ENCODE measurements at places on chromosomes 6 and 20. TPM values are rescaled to one million over a fixed set of nuclear protein-coding genes. Genes with fewer than 3 reads are reported as not detected.

DNA sequence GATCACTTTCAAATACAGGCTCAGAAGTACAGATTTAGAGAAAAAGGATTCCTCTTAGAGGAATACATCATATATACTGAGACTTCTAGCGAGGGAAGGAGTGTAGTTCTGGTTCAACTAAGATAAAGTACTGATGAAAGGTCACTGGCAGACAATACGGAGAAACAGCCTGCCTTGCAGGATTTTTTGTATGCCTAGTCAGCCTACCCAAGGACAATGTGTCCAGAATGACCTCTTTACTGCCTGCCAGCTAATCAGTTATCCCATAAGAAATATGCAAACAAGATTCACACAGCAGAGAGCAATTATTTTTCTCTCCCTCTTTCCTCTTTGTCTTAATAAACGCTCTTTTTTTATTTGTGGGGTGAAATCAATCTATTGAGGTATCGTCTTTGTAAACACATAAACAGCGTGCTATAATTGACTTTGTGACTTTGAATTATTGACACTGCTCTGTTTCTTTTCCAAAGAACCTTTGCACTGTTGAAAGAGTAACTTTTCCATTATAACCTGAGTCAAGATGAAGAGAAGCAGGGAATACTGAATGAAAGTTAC is 1.4 kb upstream of the TSPYL4 start:
- peak; percentile 75 for DNase-seq

- DNase-seq, result no peak
Observed at GRCh38 chr6:126127659-126128058, 141.3 kb downstream of the TRMT11 start.

GRCh38 chr20:21801193-21801592 is 95.7 kb downstream of the PAX1 start:
- DNase-seq, result no peak

Gene GLP1R
- total RNA-seq, result not detected

DNA sequence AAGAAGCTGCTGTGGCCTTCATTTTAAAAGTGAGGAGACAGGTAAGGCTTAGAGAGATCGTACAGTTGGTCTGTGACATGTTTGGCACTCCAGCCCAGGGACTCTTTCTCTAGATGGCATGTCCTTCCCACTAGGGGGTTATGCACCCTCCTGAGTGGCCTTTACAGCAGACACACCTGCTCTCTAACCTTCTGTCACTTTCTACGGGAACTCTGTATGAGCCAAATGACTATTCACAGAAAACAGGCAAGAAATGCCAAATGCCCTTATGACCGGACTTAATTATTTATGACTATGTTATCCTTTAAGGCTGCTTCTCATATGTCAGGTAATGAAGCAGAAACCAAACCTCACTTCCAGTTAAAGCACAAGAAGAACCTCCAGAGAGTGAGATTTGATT is 91.2 kb downstream of the MAP3K5 start:
- DNase-seq, result no peak

DNA sequence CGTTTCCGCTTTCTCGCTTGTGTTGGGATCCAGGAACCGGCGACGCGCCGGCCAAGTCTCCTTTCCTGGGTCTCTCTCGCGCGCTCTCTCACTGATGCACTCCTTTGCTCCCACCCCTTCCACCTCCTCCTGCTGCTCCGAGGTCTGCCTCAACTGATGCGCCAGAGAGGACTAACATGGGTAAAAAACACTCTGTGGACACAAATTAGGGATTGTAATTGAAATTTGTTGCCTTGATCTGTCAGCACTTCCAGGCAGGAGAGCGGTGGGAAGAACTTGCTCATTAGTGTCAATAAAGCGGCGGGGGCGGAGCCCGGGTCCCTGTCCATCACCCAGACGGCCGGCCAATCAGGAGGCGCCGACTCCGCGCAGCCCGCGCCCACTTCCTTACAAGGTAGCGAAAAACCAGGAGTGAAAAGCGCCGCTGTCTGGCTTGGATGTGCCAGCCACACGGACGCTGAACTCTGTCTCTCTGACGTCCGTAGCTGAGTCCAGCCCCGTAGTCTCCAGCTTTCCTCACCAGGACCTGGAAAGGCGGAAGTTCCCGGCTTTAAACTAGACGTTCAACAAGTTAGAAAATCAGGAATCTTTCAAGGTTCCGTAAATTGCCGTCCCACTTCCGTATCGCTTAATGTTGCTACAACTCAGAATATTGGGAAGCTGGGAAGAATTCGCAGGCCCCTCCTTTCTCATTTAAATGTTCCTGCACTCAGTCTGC is at the start of gene TBX18:
TSS of gene TBX18 (minus strand) at position 267 of the 718 bp plus-strand sequence. CDS start 417 bp downstream, outside the sequence.
- peak; percentile 95 for DNase-seq

Gene TULP1
- 0.09 TPM for total RNA-seq

Gene ENTPD6
- total RNA-seq, result 35.9 TPM

Gene LY6G5C
- total RNA-seq, result 0.60 TPM

DNA sequence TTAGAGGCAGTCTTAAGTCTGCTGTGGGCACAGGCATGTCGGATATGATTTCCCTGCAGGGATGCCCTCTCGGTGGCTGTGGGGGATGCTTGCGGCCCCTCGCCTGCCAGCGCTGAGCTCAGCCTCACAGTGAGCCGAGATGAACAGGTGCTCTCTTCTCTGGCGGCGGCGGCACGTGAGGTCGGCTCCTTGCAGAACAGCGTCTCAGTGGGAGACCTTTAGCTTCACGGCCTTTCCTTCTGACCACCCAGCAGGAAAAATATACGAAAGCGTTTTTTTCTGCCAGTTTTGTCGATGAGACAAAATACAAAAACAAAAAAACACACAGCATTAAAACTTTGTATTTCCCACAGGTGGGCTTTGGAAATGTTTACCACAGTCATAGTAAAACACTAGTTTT is 23.6 kb downstream of the FOXA2 start:
- DNase-seq, result no peak

GRCh38 chr20:43925801-43926200 is 11.1 kb downstream of the TOX2 start:
- no peak for DNase-seq

DNA sequence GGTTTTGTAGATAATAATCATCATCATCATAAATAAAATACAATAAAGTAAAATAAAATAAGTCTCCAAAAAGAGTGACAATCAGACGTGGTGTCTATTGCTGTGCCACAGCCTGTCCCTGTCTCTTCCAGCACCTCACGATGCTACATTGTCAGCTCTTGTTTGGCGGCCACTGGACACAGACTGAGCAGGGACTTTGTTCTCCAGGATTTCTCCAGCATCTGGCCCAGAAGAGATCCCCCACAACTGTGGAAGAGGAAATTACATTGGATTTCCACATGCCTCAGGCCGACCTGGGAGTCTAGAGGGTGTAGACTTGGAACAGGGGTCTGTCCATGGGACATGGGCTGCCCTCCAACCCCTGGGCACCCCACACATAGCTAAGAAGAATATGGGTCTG is 39.2 kb upstream of the RALY start:
- no peak for DNase-seq

Gene CALHM4
- total RNA-seq, result not detected

- no peak for DNase-seq
Observed at GRCh38 chr6:24763578-24763977, 11.2 kb upstream of the GMNN start.

GRCh38 chr20:41133709-41134361 is 3.5 kb upstream of the PLCG1 start:
- DNase-seq, result peak; percentile 70

DNA sequence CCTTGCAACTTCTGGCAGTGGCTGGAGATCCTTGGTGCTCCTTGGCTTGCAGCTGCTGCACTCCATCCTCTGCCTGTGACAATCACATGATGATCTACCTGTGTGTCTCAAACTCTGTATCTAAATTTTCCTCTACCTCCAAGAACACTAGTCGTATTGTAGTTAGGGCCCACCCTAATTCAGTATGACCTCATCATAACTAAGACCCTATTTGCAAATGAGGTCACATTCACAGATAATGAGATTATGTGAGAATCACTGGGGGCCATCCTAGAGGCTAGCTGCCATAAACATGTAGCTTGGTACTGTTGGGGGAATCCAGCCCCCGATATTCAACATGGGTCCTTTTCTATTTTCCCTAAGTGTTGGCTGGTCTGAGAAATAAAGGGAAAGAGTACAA is 183.0 kb upstream of the SMLR1 start:
- DNase-seq, result no peak

GRCh38 chr6:133407320-133408100 is 166.4 kb downstream of the EYA4 start:
- DNase-seq, result no peak

DNA sequence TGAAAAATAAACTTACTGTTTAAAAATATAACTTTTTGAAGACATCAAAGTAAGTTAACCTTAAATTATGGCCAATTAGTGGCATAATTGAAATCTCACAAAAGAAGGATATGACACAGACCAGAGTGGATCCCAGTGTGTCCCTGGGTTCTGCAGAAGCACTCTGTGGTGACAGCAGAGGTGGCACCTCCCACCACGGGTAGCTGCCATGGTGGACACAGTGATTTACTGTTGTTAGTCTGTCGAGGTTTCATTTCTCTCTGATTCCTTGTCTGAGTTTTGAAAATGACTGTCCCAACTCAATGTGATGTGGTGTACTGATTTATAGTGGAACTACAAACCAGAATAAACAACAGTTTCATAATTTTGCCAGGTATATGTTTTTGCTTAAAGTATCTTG is 76.5 kb downstream of the TULP4 start:
- no peak for DNase-seq

Gene AKAP12
- total RNA-seq, result 0.72 TPM

Gene CBLN4
- total RNA-seq, result not detected

Gene LY6G6C
- not detected for total RNA-seq

DNA sequence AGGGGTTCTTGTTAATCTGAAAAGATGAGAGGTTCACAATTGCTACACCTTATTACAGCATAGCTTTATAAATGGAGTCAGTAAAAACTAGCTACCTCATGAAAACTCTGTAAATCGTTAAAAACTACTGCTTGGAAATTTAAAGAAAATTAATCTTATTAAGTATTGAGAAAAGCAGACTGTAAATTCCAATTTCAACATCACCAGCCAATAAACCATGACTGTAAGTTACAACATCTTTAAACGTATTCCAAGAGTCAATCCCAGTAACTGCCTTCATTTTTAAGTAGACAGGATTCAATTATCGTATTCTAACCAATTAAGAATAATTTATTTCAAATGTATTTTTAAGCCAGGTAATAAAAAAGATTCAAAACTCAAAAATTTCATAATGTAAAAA is 70.3 kb downstream of the ATG5 start:
- DNase-seq, result no peak

DNA sequence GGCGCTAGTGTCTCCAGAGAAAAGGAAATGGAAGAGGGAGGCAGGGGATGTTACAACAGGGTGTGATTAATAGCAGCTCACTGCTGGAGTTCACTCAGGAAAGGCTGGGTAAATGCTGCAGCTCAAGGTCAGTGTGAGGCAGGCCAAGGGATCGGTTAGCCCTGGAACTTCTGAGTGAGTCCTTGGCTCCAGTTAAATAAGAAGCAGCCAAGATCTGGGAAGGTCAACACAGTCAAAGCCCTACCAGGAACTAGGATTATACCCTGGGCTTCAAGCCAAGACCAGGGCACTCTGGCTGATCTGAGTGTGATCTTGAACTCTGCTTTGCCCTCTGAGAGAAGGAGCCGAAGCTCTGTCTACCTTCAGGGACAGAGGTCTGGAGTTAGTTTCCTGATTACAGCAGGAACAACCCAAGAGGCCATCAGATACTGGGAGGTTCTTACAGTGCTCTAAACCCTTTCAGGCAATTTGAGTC is 44.3 kb downstream of the TPD52L1 start:
- DNase-seq, result no peak

DNA sequence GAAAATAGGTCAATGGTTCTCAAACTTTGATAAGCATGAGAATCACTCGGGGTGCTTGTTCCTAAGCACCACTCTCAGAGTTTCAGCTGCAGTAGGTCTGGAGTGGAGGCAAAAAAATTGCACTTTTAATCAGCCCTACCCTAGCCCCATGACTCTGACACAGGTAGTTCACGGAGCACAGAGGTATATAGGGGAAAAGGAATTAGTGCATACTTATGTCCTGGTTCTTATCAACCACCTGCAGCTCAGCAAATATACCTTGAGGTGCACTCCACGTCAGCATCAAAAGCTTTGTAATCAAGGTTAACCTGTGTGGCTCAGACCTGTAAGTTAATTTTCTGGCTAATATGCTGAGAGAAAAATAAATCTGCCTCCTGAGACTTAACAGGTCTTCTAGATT is 138.8 kb upstream of the HMGN3 start:
- no peak for DNase-seq

GRCh38 chr6:168282985-168283685 is 36.4 kb downstream of the DACT2 start:
- no peak for DNase-seq

DNA sequence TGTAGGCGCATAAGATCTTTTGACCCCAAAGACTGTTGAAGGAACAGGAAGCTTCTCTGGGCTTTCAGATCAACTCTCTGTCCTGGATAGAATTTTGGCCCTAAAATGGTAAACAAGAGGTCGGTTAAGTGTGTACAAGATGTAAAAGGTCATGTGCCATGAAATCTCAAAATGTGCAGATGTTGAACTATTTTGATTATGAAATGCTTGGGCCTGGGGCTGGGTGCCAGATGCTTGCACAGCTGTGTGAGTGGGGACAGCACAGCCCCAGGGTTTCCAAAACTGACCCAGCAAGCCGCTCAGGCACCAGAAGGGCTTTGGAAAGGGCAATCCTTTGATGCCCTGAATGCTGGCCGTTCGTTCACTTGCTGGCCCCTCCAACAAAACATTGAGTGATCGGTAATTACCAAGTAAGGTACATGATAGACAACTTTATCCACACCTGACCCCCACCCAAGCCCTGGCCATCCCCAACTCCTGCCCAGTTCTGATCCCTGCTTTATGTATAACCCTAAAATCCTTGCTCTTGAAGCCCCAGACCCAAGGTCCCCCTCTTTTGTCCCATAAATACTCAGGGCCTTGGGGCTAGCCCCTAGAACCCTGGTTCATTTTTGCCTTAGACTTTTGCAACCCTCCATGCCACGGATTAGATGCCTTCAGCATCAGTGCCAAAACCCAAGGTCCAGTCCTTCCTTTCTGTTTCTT is 1.9 kb downstream of the TMEM239 start:
- DNase-seq, result no peak

GRCh38 chr6:145009711-145010110 is 724.6 kb downstream of the UTRN start:
- no peak for DNase-seq

DNA sequence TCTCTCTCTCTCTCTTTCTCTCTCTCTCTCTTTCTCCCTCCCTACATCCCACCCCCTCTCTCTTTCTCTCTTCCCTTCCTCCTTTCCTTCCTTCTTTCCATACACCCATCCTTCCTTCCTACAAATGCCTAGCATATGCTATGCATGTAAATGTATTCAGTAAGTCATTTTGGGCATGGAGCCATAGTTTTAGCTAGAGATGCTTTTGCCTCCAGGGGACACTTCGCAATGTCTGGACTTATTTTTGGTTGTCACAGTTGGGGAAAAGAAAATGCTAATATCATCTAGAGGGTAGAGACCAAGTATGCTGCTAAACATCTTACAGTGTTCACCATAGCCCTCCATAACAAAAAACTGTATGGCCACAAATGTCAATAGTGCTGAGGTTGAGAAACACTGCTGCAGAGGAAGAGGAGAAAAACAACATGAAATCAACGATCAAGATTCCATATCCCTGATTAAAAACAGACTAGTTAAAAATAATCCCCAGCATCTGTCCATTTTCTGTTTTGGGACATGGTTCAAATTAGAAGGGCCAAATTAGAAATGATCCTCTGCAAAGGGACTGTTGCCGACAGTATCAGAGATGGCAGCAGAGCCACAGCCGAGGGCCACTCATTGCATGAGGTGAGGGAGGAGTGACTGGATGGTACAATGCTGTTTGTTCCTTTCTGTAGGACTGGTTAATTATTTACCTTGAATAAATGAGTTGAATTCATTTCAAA is 152.7 kb downstream of the SH3BGRL2 start:
- no peak for DNase-seq

- DNase-seq, result no peak
Observed at GRCh38 chr6:2215342-2215741, 30.1 kb downstream of the GMDS start.

Gene SLC16A10
- total RNA-seq, result 0.02 TPM

Gene XKR7
- total RNA-seq, result not detected

Measured in K562 (cell line).